Activated CD8-positive, alpha-beta memory T cell treated with anti-CD3 and anti-CD28 coated beads for 24 hours (primary cell): ENCODE measurements at places on chromosomes 12 and 14.

- no peak for DNase-seq
These were observed 816 bp upstream of the SLC8A3 start for GRCh38 chr14:70189456-70190077.

GRCh38 chr14:91509878-91510170 is 286 bp downstream of the PPP4R3A start:
- DNase-seq: no peak

GRCh38 chr12:84712747-84713146 is 199.9 kb downstream of the SLC6A15 start:
- DNase-seq: no peak

DNA sequence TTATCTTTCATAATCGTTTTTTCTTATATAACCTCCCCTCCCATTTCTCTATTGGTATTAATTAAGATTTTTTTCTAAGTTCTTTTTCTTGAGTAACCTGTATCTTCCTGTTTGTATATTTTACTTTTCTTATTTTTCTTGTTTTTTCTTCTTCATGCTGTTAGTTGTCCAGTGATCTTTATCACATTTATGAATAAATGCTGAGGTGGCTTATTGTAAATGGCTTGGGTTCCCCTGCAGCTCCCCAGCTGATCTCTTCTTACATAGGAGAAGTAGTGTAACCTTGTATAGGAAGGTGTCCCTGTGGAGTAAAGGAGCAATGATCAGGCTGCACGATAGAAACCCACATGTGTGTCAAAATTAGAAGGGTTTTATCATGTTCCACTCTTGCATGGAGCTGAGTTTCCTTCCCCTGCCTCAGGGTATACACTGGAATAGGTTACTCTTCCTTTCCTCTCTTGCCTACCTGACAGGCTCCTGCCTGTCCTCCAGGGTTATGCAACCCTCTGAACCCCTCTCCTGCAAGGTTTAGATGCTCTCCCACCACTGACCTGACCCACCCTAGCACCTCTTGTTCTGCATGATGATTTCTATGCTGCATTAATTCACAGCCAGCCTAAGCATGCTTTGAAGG is 334.8 kb upstream of the RGS6 start:
- DNase-seq: no peak

GRCh38 chr14:32947081-32947480 is 8.4 kb downstream of the NPAS3 start:
- DNase-seq: no peak
